NCI-H146 (cell line): ENCODE measurements at places on chromosomes 2 and 18.

- DNase-seq, result no peak
Measured at GRCh38 chr2:224670203-224670602, 46.0 kb downstream of the CCDC195 start.

DNA sequence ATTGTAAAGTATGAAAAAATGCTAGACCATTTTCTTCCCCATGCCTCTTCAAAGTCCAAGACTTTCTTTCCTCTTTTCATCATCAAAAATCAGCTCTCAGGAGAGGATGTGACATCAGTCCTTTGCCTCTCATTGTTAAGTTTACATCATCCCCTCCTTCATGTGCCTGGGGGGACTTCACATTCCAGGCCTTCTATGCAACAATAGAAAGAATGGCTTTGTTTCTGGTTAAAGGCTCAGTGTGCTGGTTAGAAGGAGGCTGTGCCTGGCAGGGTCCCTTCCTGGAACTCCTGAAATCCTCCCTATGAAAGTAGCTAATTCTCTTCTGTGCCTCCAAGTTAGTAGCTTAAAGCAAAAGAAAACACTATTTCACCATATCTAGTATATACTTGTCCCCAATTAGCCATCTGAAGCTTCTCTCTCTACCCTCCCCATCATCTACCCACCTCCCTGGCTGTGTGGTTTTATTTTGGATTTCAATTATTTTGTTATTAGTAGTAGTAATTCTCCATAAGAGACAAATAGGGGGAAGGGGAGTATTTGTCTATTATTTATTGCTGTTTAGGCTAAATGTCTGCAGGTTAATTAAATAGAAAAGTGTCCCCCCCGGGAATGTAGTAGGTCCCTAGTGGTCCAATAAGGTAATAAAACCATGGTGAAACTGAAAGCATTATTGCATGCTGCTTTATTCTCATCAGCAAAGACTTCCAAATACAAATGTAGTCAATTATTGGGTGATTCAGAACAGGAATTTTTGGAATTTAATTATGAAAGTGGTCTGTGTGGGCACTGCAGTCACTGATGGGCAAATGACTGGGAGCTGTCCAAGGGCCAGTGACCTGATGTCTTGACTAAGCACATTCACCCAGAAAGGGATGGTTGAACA lies 69.0 kb downstream of the CPO start:
- DNase-seq, result no peak

GRCh38 chr2:9211496-9211895 lies 4.9 kb downstream of the ASAP2 start:
- DNase-seq, result no peak

DNA sequence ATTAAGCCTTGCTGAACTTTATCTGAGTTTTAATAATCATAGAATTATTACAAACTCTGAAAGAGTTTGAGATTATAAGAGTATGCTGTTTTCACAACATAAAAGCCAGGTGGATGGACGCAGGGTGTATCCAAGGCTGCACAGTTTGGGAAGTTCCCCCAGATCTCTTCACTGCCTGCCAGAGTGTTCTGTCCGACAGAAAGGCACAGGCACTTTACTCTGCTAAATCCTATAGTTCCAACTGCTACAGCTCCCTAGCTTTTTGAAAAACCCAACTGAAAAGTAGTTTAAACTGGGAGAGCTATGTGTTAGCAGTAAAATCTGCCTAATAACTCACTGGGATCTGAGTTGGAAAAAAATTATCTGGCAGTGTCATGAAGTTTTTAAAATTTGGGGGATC lies 38.0 kb downstream of the MFSD6 start:
- DNase-seq, result no peak

DNA sequence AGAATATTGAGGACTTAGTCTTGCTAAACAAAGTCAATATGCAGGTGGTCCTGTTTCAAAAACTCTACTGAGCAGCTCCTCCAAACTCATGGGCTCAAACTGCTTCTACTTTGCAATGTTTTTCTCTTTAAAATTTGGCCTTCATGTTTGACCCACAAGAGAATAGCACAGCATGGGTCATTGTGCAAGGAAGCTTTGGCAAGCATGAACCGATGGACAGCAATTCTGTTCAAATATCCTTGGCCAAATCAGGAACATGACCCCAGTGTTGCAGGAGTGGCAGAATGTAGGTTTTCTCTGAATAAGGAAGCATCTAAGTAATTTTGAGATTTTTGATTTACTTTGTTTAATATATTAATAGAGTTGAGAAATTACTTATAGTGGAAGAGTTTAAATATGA lies 477.9 kb downstream of the KCNJ3 start:
- no peak for DNase-seq

DNA sequence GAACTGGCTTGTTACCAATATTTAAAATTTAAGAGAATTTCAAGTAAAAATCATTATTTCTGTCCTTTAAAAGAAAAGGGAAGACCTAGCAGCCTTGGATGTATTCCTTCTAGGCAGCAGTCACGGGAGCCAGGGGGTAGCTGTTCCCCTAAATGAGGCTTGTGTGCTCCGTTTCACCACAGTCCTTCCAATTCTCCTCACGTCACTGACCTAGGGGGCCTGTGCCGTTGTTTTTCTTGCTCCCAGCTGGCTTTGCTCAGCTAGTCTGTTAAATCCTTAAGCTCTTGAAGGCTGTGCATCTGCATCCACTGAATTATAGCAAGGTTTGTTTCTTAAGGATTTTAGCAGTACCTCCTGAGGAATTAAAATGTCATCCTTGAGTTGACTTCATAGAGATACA lies 9.9 kb downstream of the KLHL23 start:
- DNase-seq, result no peak

DNA sequence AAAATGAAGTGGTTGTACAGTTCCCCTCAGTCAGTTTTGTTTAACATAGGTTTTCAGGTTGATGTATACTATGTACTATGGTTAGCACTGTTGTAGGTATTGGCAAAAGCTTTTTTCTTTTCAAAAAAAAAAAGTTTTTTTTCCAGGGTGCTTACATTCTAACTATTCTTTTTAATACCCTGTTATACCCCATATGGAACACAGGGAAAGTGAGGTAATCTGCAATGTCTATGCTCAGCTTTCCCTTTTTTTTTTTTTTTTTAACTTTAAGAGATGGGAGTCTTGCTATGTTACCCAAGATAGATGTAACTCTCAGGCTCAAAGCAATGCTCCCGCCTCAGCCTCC lies 590 bp upstream of the CCDC138 start:
- no peak for DNase-seq

GRCh38 chr2:69067866-69068265 lies 54.9 kb downstream of the ANTXR1 start:
- DNase-seq, result no peak
